ENCODE measurements at places on chromosomes 12 and 14.

DNA sequence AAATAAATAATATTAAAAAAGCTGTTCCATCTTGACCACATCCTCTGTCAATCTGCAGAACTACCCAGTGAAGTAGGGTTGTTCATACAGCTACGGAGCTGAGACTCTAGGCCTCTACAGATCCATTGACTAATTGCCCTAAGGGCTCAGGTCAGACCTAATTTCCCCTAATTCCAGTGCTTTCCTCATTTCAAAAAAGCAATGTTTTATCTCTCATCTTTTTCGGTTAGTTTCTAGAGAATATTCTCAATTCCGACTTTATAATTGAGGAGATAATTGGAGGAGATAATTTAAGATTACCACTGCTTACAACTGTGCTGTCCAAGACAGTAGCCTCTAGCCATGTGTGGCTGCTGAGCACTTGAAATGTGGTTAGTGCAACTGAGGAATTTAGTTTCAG lies 167.1 kb downstream of the KIF21A start:
- no peak for DNase-seq

DNA sequence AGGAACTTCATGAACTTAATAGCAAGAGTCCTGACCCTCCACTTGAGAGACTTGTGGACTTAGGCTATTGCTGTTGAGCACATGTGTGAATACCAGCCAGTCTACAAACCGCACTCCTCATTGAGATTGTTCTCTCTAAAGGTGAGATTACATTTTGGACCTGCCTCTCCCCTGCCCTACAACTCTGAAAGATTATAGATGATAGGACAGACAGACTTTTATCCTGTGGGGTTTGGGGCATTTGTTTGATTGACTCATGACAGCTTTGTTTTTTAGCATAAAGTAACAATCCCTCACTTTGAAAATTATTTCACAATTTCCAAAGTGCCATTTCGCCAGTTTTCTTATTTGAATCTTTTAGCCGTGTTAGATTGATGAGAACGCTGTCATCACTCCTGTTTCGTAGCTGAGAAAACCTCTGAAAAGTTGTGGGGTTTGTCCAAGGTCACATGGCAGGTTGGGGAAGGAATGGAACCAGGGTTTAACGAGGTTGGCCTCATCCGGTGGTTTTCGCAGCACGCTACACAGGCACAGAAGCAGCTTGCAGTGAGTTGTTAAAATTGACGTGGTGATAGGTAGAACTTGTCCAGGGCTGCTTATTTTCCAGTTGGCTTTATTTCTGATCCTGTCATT lies 836 bp downstream of the EVL start:
- DNase-seq = no peak

GRCh38 chr14:52067873-52068614 lies 815 bp downstream of the NID2 start:
- peak; percentile 66 for DNase-seq

DNA sequence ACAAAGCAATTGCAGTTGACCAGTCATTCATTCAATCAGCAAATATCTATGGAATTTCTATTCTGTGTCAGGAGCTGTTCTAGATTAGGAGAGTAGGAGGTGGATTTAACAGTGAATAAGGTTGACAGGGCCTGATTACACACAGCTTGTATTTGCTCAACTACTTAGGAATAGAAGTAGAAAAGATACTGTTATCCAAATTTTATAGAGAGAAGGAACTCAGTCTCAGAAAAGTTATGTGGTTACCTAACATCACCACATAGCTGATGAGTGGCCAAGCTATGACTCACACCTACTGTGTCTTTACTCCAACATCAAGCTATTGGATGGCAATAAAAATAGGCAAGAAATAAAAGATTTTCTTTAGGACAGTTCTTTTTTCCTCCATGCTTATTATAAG lies 374.8 kb downstream of the RMST start:
- DNase-seq = no peak

Data from GM23338 (cell line).